ENCODE measurements at places on chromosomes 1 and 21.

GRCh38 chr1:97905141-97905940, 15.5 kb downstream of the DPYD start:
- no peak for DNase-seq

DNA sequence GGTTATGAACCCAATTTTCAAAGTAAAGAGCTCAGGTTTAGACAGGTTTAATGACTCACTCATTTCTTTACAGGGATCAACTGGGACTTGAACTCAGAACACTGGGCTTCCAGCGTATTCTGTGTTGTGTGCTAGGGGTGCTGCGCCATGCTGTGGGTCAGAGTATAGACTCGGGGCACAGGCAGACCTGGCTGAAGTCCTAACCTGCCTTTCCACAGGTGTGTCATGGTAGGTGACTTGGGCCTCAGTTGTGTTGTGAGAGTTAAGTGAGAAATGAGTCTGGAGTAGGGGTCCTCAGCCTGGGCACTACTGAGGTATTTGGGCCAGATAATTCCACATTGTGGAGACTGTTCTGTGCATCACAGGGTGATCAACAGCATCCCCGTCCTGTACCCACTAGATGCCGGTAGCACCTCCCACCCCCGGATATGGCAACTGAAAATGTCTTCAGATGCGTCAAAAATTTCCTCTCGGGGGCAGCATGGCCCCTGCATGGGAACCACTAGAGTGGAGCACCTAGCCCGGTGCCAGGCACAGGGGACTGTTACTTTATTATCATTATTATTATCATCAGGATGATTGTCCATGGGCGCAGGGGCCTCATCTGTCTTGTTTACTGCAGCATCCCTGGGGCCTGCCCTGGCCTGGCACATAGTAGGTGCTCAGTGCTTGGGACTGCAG, 575.5 kb downstream of the PTPRU start:
- no peak for DNase-seq

DNA sequence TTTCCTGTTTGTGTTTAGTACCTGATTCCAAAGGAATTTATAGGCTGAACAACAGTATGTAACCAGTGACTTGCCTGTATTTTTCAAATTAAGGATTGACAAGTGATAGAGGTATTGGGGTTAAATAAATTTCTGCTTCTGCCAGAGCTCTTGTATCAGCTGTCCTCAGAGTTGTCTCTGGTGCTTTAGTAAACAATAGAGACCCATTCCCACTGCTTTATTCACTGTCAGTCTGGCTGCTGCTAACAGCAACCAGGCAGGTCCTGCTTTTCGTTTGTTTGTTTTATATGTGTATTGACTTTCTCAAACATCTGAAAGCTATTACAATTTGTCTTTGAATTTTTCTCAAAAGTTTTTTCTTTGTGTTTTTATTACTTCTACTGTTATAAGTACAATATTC, 76.1 kb downstream of the OLFM3 start:
- DNase-seq = no peak

GRCh38 chr1:96418969-96419368, 302.6 kb upstream of the PTBP2 start:
- no peak for DNase-seq

GRCh38 chr1:54273092-54273794, 73.3 kb downstream of the MRPL37 start:
- peak; percentile 96 for DNase-seq

DNA sequence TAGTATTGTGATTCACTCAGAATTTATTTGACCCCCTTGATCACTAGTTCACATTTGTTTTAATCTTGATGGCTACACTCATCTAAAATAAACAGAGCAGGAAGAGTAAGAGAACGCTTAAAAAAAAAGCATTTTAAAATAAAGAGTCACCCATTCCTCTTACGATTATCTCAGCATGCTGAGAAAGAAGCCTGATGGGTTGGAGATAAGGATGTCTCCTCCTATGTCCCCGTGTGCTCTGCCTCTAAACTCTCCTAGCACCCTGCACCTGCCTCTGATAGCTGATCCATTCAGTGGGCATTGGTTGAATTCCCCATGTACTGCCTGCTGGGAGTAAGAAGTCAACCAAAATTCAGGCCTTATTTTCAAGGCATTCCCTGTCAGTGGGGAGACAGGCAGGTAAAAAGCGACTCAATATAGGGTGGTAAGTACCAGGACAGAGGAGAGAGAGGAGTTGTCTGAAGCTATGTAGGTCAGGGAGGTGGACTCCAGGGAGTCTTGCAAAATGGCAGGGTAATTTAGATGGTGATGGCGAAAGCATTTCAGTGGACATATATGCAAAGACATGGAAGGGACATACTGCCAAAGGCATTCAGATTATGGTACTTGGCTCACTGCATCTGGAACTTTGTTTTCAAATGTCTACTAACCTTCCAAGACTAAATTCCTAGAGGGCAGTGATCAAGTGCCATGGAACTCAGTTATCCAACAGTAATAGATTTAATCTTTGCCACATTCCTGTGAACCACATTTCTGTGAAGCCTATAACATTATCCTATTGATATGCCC, 18.4 kb downstream of the ELAVL4 start:
- DNase-seq = no peak

DNA sequence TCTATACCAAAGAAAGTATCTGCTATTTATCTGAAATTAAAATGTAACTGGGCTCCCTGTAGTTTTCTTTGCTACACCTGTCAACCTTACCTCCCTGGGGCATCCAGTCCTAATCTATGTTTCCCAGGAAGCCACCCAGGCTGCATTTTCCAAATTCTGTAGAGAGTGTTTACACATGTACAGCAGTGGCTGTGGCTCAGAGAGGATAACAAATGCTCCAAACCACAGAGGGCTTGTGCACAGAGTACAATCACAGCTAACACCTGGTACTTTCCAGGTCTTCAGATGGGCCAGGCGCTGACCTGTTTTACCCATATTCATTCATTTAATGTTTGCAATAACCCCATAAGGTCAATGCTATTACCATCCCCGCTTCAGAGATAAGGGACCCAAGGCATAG, 146.5 kb upstream of the TNR start:
- no peak for DNase-seq

- no peak for DNase-seq
Observed at GRCh38 chr1:235068158-235069121, 60.2 kb downstream of the TOMM20 start.

GRCh38 chr21:21730512-21730911, 732.3 kb downstream of the NCAM2 start:
- DNase-seq = peak; percentile 72

DNA sequence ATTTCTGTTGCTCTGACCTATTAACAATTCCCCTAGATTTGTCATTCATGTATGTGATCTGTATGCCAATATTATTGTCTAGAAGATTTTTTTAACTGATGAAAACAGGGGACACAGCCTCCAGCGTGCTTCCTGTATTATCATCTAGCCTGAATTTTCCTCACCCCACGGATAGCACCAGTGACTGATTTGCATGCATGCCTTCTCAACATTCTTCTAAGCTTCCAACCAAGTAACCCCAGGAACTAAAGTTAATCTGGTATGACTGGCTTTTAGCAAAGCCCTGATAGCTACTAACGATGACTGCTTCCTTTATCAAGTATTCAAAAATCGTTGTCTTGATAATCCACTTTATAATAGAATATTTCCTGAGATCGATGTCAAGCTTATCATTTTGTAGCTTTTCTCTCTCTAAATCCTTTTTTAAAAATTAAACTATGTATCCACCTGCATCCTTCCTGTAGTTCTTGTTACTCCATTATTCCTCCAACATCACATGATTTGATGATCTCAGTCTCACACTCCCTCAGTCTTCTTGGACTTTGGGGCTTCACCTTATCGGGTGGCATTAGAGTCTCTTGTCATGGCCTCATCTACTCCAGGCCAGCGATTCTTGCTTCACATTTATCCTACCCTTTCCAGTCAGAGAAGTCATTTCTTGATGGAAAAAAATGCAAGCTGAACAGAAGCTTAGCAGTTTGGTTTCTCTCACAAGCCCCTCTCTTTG, 19.0 kb downstream of the BCAR3 start:
- peak; percentile 69 for DNase-seq

All from fibroblast of upper back skin (primary cell).